ENCODE measurements at places on chromosomes 16 and 17.
A peak's percentile ranks its signal among the peaks of the same experiment; 100 is the strongest.

GRCh38 chr17:32741381-32741780, 135.5 kb downstream of the MYO1D start:
- DNase-seq: no peak

DNA sequence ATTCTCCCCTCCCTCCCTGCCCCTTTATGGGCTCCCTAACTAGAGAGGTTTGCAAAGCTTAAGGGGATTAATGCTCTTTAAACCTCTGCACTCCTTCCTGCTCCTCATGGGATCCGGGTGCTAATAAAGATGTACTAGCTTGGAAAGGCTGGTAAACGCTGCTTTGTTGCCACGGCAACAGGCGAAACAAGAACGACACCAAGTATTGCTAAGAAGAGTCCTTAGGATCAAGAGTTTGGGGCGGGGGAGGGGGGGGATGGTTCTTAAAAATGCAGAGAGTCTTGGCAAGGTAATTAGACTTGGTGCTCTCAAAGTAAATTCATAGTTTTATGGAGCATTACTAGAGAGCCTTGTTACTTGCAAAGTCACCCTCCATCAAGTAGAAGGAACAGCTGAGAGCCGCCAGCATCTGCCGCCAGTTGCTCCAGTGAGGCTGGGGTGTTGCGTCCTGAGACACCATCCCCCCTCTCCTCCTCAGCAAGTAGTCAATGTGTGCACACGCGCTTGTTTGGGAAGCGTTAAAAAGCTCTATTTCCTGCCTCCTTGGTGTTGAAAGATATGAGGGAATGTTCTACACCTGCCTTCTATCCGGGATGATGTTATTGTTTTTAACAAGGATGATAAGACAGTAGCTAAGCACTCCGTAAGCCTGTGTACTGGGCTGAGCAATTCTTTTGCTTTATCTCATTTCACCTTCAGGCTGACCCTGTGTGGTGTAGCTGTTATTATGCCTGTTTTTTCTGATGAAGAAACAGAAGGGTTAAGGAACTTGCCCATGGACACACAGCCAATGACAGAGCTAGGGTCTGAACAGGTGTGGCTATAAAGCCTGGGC, 190.9 kb downstream of the CCDC182 start:
- DNase-seq: no peak

DNA sequence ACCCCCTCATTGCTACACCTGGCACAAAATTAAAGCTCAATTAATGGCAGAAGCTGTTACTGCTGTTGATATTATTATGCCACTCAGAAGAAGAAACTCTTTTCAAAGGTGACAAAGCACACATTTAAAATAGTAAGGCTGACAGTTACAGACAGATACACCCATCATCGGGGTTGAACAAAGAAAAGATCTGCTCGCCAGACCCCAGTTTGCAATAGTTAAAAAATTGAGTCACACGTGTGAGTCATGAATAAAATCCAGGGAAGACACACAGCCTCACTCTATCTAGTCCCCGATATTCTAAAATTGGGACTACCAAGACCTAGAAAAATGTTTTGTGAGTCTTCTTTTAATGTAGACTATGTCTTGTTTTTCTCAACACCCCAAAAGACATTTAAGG, 330.0 kb upstream of the SOX9 start:
- peak; percentile 61 for DNase-seq

- DNase-seq: no peak
These were observed 38.9 kb upstream of the SNN start for GRCh38 chr16:11629071-11630030.

DNA sequence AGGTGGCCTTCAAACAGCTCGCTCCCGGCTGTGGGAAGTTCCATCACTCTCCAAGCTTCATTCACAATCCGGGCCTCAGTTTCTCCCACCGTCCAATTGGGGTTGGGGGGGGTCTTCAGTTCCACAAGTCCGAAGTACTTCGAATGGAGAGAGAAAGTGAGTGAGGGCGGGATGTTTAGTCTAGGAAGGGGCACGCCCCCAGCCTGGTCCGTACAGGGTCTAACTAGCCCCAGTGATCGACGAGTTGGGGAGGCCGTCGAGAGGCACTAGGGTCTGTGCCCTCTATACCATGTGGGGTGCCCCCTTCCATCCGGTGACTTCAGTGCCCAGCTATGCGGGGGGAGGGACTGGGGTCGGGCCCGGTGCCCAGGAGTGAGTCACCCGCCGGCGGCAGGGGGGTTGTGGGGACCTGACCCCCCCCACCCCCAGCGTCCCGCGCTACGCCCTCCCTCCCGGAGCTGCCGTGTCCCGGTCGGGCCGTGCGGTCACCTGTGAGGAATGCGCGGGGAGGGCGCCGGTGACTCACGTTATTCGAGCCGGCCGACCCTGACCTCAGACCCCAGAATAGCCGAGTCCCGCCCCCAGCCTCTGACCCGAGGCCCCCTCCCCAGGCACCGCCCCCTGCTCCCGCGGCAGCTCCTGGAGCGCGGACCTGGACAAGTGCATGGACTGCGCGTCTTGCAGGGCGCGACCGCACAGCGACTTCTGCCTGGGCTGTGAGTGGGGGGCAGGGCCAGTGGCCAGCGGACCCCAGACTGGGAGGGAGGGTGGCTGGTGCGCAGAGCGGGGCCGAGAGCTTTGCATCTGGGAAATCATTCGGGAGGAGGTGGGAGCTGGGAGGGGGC, 658 bp downstream of the TNFRSF12A start:
- peak; percentile 89 for DNase-seq

- peak; percentile 55 for DNase-seq
These were observed 38.6 kb upstream of the FA2H start for GRCh38 chr16:74813109-74813641.

DNA sequence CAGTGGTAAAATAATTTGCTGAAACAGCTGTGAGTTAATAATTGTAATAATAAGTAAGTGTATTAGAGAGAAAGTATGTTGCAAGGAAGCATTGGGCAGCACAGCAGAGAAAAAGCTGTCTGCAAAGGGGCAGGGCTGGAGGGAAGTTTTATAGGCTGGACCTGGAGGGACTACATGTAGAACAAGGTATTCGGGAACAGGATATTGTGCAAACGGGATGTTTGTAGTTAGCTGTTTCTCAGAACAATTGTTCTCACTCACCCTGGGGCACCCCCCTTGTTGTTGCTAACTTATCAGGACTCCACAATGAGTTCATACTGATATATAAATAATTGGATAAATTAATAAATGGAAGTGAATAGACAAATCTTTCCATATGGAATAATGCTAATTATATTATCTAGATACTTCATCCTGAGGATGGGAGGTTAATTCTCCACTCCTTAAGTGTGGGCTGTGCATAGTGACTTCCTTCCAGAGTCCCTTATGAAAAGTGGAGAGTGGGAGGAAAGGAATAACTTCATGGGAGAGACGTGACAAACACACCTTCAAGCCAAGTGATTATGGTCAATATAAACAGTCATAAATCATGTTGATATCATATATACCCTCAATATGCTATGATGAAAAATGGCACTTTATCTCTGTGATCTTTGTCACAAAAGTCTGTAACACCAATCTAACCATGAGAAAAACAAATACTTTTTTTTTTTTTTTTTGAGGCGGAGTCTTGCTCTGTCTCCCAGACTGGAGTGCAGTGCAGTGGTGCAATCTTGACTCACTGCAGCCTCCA, 85.4 kb downstream of the PPM1E start:
- DNase-seq: no peak

DNA sequence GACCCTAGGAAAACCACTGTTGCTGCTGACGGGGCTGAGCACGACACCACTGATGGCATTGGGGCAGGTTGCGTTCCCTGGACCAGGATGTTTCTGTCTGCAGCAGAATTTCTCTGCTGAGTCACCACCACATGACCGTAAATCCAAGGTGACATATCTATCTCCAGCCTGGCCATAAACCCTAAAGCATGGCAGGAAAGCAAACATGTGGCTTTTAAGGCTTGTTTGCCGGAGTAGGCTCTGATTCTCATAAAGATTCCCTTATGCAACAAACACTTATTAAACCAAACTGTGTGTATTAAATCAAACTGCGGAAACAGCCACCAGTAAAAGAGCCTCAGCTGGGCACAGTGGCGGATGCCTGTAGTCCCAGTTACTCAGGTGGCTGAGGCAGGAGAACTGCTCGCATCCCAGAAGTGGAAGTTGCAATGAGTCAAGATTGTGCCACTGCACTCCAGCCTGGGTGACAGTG, 17.3 kb downstream of the MPHOSPH6 start:
- DNase-seq: peak; percentile 75

- DNase-seq: peak; percentile 68
These were observed 7.4 kb downstream of the FOXF1 start for GRCh38 chr16:86517652-86518258.

- peak; percentile 41 for DNase-seq
These were observed 73.8 kb downstream of the XYLT1 start for GRCh38 chr16:17396762-17397498.

- no peak for DNase-seq
These were observed 39.6 kb downstream of the WSB1 start for GRCh38 chr17:27333410-27333980.

GRCh38 chr17:48520631-48521079, 10.2 kb downstream of the HOXB1 start:
- DNase-seq: peak; percentile 43

- DNase-seq: peak; percentile 66
These were observed 178.2 kb downstream of the SALL1 start for GRCh38 chr16:50972876-50973275.

GRCh38 chr17:56908001-56908542, 5.8 kb downstream of the TRIM25 start:
- peak; percentile 20 for DNase-seq

GRCh38 chr17:46892192-46892703, 30.7 kb upstream of the GOSR2 start:
- no peak for DNase-seq

- no peak for DNase-seq
These were observed 238.1 kb downstream of the NTN1 start for GRCh38 chr17:9259419-9259818.

Data from RPMI7951 (cell line).